ENCODE measurements at places on chromosomes 12 and 14.

DNA sequence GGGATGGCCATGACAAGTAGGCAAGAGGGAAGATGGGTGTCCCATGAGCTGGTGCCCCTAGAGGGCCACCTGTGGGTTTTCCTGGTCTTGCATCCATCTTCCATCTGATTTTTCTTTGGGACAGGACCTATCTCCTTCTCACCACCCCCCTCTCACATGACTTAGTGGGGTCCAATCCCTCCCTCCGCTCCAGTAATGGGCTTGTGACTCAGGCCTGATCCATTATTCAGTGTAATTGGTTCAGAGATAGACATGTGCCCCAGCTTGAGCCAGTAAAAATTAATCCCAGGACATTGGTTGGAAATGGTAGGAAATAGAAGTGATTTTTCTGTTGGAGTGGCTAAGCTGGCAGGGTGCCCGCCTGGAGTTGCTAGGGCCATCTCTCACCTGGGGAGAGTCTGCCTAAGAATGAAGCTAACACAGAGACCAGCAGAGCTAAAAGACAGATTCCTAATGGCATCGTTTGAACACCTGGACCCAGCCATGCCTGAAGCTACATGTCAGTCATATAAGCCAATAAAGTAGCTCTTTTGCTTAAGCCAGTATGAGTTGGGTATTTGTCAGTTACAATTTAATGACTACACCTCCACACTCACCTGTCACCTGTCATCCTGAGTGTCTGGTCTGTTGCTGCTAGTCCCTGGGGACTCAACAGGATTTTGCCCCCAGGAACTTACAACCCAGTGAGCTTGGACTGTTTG is 14.7 kb downstream of the RASAL1 start:
- no peak for DNase-seq

DNA sequence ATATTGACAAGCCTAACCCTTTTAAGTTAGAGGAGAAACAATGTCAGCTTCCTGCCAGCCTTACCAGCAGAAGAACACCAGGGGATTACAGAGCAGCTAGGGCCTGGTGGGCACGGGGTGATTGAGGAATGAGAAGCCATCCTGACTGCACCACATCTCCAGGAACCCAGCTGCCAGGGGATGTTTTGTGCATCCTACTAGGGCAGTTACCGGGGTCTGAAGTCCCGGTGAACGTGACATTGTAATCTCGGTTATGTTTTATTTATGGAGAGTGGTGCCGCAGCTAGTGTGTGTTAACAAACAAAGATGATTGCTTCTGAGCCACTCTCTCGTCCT is 115.9 kb downstream of the BCL11B start:
- no peak for DNase-seq

- no peak for DNase-seq
Measured at GRCh38 chr12:49553512-49554088, 14.3 kb downstream of the MCRS1 start.

- no peak for DNase-seq
Measured at GRCh38 chr12:112294793-112295192, 87.4 kb downstream of the HECTD4 start.

- no peak for DNase-seq
Measured at GRCh38 chr14:24139272-24139934, 2.0 kb downstream of the EMC9 start.

- DNase-seq: peak; percentile 71
Measured at GRCh38 chr14:92516966-92517506, 3.5 kb downstream of the RIN3 start.

DNA sequence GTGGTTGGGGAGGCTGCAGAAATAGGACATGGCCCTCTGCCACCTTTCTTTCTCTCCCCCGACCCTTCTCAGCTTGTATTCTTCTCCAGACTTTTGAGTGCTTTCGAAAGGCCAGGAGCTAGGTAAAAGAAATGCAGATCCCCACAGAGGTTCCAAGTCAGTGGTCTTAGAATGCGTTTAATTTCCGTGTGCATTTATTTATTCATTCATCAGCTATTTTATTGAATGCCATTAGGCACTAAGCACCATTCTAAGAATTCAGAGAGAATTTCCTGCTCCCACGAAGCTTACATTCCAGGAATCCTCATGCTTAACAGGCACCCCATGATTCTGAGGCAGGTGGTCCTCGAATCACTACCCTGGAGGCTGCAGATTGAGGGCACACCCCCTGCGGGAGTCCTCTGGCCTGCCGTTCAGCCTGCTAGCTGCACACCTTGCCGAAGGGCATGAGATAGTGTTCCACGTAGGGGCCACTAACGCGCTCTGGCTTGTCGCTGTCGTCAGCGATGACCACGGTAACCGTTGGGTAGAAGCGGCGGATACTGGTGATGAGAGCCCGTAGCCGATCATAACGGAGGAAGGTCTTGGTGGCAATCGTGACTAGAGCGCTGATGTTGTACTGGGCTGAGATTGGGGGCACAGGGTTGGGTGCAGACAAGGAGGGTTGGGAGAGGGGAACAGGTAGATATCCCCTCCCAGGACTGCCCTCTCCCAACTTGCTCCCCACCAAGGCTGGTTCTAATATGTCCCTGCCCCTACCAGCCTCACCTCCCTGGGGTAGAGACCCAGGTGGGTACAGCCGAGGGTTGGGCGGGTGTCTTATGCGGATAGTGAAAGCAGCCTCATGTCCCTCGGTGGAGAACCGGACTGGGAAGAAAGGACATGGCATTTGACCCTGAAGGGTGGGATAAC is 4.5 kb downstream of the B4GALNT1 start:
- no peak for DNase-seq

DNA sequence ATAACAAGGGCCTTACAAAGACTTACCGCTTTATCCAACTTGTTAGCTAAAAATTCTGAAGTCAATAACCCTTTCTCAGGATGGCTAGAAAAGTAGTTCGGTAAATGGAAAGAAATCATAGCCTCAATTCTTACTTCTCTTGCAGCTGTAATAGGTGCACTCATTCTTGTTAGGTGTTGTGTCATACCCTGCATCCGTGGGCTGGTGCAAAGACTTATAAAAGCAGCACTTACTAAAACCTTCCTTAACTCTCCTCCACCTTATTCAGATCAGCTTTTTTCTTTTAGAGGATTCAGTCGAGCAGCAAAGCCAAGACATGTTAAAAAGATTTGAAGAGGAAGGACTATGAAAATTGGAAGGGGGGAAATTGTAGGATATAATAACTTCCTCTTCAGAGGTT is 238.2 kb upstream of the DIO3 start:
- no peak for DNase-seq

All from stimulated activated CD4-positive, alpha-beta T cell treated with anti-CD3 and anti-CD28 coated beads, Interleukin-4, amount 100 ng/mL, for 4 hours (primary cell).